CD14-positive monocyte (primary cell): ENCODE measurements at places on chromosomes 3 and 15. TPM values are rescaled to one million over a fixed set of nuclear protein-coding genes. Genes with fewer than 3 reads are reported as not detected.

The THRB gene
- not detected for polyA plus RNA-seq

The STXBP5L gene
- polyA plus RNA-seq = not detected

The DNAH1 gene
- 0.25 TPM for polyA plus RNA-seq

DNA sequence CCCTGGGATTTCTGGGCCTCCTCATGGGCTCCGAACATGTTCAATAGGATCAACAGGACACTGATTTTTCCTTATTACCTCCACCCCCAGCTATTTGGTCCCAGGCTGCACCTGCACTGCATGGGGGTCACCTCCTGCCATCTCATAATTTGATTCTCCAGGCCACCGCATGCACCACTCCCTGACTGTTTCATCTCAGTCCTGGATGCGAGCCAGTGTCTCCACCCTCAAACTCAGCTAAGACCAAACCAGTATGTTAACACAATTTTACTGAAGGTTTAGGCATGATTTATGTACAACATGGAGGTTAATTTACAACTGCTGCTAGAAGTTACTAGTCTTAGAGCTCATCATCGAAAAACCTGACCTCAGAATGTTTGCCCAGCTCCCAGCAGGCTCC is 249.5 kb downstream of the UACA start:
- no peak for DNase-seq
- H3K36me3 ChIP-seq = no peaks in the 10 kb centered on the region
- no peaks in the 10 kb centered on the region for H3K27me3 ChIP-seq

GRCh38 chr3:38001456-38002081 is 11.0 kb downstream of the VILL start:
- H3K36me3 ChIP-seq = peaks cover 71% of the 10 kb centered on the region
- peaks cover 26% of the 10 kb centered on the region for H3K4me1 ChIP-seq
- peak overlapping the region; percentile 51 for H3K27ac ChIP-seq

- DNase-seq = no peak
- no peak overlapping the region for H3K27ac ChIP-seq
- peaks cover 4% of the 10 kb centered on the region for H3K27me3 ChIP-seq
- H3K36me3 ChIP-seq = no peaks in the 10 kb centered on the region
- H3K4me3 ChIP-seq = no peak overlapping the region
- no peaks in the 10 kb centered on the region for H3K4me1 ChIP-seq
Measured at GRCh38 chr15:48896869-48897814, 19.2 kb downstream of the EID1 start.
